ENCODE measurements at places on chromosomes 12 and 14.

GRCh38 chr12:108779998-108780688, 48.8 kb upstream of the CORO1C start:
- no peak for DNase-seq

GRCh38 chr12:89134213-89134770, 218.0 kb downstream of the DUSP6 start:
- no peak for DNase-seq

DNA sequence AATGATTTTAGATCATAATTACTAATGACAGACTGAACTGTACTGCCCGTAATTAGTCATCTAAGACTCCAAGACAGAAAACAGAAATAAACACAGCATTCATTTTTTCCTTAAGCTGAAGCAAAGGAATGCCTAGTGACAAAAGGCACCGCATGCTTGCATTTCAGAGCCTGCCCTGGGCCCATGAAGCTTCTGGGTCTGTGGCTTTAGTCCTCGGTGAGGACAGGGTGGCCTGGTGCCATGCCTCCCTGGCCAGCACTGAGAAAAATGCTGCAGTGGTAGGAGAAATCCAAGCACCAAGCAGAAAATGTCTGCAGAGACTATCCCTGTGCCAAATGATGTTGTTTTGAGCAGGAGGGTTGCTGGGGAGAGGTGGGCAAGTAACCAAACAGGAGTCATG, 171.6 kb downstream of the CALM1 start:
- no peak for DNase-seq

DNA sequence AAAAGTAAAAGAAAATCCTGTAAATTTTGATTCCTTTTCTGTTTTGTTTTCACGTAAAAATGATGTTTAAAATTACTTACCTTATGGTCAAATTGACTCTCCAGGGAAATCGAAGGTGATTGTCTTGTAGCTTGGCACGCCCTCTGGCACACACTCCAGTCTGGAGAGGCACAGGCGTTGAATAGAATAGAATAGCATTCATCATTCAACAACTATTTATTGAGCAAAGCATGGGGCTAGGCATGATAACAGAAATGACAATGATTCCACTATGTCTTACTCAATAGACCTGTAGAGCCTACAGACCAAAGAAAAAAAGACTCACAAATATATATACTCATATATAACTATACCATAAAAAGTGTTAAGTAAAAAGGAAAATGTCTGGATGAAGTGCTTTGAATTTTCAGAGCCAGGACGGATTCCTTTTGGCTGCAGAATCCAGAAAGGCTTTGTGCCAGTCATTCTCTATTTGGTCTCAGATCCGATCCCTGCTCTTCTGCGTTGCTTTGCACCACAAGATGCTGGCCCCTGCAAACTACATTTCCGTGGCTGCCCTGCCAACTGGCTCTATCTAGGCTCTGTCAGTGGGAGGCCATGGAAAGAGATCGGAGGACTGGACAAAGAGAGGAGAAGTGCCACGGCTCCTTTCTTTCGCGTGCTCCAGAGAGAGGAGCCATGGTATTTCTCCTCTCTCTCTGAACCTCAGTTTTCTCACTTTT, 231.8 kb downstream of the CRADD start:
- no peak for DNase-seq

GRCh38 chr14:30808576-30808975, 65.8 kb upstream of the COCH start:
- no peak for DNase-seq

DNA sequence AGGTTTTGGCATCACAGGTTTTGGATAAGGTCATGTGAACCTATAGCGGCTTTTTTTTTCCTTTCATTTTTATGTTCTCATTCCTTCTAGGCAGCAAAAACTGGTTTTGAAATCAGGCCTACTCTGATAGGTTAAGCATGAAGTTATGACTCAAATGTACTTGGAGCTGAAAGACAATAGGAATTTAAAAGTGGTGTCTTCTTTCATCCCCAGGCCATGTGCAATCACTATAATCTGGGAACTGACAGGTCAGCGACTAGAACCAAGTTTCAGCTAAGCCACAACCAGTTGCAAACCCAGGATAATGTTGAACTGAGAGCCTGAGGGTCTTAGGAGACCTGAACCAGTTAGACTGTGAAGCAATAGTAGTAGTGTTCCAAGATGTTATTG, 74.3 kb downstream of the ANO6 start:
- no peak for DNase-seq

DNA sequence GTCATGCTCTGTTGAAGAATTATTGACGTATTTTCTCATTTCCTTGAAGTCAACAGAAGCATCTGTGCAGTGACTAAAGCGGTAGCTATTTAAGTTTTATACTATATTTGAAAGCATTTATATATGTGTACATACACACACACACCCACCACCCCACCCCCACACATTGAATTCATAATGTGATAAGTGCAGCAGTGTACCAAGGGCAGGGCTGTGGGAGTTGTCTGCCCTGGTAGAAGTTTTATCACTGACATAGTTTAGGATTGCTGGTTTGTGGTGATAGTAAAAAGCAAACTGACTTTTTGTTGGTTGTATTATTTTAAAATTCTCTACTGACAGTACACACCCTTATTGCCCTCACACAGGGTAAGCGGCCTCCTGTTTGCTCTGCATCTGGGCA, 39.1 kb downstream of the GAS2L3 start:
- no peak for DNase-seq

DNA sequence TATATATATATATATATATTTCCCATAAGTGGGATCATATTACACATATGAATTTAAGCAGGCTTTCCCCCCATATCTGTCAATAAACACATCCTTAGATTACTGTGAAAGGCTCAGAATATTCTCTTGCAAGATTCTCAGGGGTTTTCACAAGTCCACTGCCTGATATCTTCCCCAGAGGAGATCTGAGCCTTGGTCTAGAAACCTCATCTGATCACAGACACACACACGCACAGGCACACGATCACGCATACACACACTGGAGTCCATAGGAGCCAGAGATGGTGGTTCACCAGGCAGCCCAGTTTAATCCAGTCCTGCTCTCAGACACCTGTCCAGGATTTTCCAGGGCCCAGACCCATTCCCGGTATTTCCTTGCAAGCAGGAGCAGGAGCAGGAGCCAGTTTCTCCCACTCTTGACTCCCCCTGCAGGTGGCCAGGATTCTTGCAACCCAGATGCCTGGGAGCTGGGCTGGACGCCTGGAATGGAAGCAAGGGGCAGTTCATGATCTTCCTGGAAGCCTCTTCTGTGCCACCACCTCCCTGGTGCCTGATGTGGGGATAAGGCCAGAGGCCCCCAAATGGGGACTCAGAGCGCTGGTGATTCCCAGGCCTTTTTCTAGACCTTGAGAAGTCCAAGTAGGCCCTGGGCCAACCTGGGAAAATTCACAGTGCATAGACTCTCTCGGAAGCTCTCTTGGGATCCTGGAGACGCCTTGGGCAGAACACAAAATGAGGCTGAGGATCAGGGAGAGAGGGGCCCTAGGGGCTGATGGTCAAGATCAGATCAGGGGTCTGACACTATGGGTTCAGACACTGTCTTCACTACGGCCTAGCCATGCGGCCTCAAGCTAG, 16.5 kb upstream of the KRT78 start:
- DNase-seq: no peak

DNA sequence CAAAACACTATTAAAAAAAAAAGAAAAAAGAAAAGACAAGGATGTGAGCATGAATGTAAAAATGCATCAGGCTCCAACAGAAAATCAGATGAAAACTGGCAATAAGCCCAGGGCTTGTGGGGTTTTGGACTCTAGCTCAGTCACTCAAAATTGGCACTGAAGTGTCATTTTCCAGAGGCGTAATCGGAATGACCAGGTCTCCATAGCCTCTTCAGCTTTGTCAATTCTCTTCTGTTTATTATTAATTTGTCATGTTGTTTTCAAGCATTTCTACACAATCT, 137.2 kb upstream of the TRHDE start:
- no peak for DNase-seq

GRCh38 chr14:61505815-61506809, 184.7 kb downstream of the PRKCH start:
- DNase-seq: no peak

DNA sequence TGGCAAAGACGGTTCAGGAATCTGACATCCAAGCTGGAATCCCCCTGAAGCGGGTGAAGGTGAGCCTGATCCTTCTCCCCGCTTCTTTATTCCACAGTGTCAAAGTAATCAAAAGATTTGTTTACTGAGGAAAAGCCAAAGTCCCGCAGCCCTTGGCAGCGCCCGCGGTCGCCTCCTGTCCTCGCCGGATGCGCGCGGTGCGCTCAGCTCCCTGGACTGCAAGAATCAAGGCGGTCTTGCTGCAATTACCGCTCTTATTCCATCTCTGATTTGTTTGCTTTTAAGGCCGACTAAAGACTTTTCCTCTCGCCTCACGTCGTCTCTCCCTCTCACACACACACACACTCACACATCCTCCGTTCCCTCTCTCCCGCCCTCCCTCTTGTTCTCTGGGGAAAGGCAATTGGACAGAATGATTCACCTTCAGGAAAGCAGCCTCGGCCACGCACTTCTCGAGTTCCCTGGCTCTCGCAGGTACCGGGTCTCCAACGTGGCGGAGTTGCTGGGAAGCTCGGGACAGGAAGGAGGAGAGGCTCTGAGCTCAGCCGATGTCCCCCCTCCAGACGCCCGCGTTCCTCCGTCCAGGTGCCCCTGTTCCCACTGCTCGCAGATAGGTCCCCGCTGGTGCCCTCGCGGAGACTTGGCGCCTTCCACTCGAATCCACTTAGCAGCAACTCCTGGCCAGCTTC, 68.6 kb upstream of the USP15 start:
- DNase-seq: no peak

DNA sequence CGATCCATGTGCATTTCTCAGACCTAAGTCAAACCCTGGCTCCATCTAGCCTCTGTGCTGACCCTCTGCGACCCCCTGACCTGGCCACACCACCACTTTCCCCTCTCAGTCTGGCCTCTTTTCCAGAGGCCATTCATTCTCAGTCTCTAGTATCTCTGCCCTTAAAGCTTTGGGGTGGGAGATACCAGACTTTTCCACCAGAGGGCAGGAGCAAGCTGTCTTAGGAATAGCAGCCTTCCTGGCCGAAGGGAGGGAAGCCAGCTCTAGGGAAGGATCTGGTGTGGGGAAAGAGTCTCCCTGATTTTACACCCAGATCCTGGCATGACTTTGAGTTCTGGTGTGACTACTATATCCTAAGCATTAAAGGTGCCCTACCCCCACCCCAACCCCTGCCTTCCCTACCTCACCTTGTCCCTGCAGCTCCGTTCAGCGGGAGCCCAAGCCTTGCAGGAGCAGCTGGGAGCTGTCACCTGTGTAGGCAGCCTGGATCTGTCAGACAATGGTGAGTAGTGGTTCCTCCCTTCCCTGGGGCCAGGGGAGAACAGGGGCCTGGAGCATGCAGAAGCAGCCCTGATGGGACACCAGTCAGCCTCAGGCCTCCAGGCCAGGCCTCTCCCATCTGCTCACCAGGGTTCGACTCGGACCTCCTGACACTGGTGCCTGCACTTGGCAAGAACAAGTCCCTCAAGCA, 6.6 kb downstream of the CARMIL3 start:
- peak; percentile 48 for DNase-seq

DNA sequence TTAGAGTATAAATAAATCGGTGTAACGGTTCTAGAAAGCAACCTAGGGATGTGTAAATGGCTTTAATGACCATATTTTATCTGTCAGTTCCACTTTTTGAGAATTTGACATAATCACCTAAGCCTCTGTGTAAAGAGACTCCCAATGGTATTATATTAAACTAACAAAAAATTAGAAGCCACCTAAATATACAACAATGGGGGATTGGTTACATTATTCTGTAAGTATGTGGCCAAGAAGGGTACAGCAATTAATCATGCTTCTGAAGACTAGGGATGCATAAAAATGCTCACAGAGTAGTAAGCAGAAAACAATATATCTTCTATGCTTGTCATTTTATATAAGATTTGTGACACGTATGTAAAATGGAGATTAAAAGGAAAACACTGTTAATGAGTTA, 10.5 kb downstream of the RNF10 start:
- DNase-seq: no peak

GRCh38 chr12:31026202-31026601, 47.5 kb upstream of the DDX11 start:
- DNase-seq: no peak

DNA sequence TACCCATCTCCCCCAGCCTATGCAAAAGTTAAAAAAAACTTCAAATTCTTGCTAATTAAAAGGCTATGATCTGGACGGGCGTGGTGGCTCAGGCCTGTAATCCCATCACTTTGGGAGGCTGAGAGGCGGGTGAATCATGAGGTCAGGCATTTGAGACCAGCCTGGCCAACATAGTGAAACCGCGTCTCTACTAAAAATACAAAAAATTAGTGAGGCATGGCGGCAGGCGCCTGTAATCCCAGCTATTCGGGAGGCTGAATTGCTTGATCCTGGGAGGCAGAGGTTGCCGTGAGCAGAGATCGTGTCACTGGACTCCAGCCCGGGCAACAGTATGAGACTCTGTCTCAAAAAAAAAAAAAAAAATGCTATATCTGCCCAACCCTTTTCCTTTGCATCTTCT, 925.4 kb downstream of the GALC start:
- DNase-seq: no peak

- DNase-seq: no peak
These were observed 6.0 kb downstream of the PSMD9 start for GRCh38 chr12:121894633-121895032.
